Fibroblast of lung (primary cell): ENCODE measurements at places on chromosomes 12 and 14.

DNA sequence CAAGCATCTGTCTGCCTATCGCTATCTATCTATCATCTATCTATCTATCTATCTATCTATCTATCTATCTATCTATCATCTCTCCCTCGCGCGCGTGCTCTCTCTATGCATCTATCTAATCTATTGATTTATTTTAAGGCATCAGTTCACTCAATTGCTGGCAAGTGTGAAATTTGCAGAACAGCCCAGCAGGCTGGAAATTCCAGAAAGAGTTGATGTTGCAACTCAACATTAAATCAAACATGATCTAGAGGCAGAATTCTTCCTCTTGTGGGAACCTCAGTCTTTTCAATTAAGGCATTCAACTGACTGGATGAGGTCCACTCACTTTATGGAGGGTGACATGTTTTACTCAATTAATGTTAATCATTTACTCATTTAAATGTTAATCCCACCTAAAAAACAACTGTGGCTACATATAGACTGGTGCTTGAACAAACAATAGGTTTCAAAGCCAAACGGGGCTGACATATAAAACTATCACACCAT, 1210.8 kb downstream of the GALC start:
- no peak for DNase-seq

- DNase-seq: peak; percentile 1
These were observed 4.8 kb downstream of the MED6 start for GRCh38 chr14:70595443-70596185.

DNA sequence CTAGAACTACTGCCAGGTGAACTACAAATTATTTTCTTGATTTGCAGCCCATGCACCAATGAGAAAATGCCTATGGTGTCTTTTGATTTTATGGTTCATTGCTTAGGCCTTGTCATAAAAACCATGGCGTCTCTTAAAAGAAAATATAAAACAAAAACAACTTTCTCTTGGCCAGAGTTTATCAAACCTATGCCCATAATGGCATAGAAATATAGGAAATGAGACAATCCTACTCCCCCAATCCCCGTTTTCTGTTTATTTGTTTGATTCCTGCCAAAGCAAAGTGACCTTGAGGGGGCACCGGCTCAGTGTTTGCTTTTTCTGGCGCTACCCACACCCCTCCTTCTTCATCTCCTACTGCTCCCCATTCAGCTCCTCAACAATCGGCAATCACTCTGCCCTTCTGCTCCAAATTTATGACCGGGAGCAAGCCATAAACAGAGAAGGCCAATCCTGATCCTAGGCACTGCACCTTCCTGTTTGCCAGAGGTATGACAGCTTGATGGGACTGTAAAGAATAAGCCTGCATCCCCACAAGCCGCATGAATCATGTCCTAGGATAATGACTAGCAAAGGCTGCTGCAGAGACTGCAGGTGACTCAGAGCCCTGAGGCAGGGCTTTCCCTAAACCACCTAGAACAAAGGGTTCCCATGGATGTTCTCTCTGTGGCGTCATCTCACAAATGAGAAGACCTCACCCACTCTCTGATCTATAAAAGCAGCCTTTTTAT, 874.9 kb downstream of the NRXN3 start:
- DNase-seq: peak; percentile 64

DNA sequence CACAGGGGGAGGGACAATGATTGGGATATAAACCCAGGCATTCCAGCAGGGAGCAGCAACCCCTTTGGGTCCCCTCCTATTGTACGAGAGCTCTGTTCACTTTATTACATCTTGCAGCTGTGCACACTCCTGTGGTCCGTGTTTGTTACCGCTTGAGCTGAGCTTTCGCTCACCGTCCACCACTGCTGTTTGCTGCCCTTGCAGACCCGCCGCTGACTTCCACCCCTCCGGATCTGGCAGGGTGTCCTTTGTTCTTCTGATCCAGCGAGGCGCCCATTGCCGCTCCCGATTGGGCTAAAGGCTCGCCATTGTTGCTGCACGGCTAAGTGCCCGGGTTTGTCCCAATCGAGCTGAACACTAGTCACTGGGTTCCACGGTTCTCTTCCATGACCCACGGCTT, 64.1 kb downstream of the E2F7 start:
- DNase-seq: no peak

- DNase-seq: no peak
These were observed 17.8 kb upstream of the SALL2 start for GRCh38 chr14:21543963-21544362.

DNA sequence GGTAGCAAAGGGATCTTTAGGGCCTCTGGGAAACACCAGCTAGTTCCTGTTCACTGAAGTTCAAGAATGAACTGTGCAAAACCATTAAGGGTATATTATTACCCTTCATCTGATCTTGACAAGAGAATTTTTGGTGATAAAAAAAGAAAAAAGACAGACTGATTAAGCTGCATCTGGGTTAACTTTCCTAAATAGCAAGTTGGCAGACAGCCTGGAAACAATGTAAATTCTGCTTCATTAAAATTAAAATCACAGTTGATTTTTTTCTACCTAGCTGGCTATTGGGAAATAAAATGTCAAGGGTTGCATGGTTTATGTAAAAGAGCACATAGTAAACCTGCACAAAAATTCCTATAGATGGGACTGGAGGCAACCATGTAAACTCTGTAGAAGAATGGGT, 126.6 kb upstream of the PRKD1 start:
- DNase-seq: no peak

DNA sequence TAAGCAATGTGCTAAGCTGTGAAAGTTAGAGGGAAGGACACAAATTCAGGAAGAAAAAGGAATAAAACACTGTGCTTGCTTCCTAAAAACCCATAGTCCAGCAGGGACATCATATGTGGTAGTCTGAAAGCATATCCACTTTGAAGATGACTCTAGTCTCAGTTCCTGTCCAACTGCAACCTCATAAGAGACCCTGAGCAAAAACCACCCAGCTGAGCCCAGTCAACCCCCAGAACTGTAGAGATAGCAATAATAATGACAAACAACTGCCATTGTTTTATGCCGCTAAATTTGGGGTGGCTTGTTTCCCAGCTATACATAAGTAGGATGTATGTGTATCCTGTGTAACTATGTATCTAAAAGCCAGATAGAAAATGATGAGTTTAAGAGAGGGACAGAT, 3.9 kb upstream of the SERPINA4 start:
- DNase-seq: no peak

- DNase-seq: peak; percentile 48
These were observed 107.8 kb downstream of the DUSP6 start for GRCh38 chr12:89244536-89244935.
